ENCODE measurements at places on chromosomes 13 and 19. TPM values are rescaled to one million over a fixed set of nuclear protein-coding genes. Genes with fewer than 3 reads are reported as not detected.

The YJEFN3 gene
- 4.1 TPM for polyA plus RNA-seq

- DNase-seq, result no peak
Measured at GRCh38 chr19:5131506-5132205, 162.7 kb downstream of the KDM4B start.

DNA sequence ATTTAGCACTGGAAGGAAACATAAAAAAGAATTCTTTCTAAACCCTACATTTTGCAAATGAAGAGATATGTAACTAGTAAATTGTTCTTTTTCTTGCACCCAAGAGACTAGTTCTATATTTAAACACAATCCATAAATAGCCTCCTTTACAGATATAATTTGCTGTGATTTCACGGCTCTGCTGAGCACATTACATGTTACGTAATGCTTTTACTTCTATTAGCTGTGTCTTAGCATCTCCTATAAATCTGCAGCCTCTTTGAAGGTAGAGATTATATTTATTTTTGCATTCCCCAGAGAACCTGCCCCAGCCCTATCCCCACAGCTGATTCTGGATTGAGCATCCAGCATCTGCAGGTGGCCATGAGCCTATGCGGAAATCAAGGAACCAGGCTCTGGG lies 32.2 kb downstream of the LACC1 start:
- DNase-seq, result no peak

GRCh38 chr19:43467730-43468129 lies 2.3 kb upstream of the LYPD3 start:
- no peak for DNase-seq

The AMER2 gene
- 0.33 TPM for polyA plus RNA-seq

The GPC6 gene
- polyA plus RNA-seq, result 65.8 TPM

- DNase-seq, result no peak
Measured at GRCh38 chr13:65260946-65261891, 1968.9 kb downstream of the PCDH9 start.

The ZNF614 gene
- polyA plus RNA-seq, result 19.0 TPM

DNA sequence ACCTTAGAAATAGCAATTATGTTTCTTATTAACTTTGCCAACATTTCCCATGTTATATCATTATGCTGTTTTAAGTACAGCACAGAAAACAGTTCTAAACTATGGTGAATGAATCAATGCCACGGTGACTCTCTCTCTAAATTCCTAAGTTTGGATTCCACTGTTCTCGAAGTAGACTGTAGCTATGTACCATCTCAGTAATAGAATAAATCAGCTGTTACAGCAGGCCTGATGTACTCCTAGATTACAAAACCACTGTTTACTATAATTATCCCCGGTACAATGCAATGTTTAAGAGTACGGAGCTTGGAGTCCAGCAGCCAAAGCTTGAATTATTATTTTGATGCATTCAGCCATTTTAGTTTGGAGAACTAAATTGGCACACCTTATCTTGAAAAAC lies 476.3 kb upstream of the SLITRK1 start:
- no peak for DNase-seq

The KCNK6 gene
- 3.3 TPM for polyA plus RNA-seq

- no peak for DNase-seq
Measured at GRCh38 chr13:99757756-99758459, 213.7 kb downstream of the ZIC5 start.

GRCh38 chr13:33323801-33324510 lies 38.4 kb upstream of the STARD13 start:
- no peak for DNase-seq

The FOSB gene
- polyA plus RNA-seq, result 22.1 TPM

DNA sequence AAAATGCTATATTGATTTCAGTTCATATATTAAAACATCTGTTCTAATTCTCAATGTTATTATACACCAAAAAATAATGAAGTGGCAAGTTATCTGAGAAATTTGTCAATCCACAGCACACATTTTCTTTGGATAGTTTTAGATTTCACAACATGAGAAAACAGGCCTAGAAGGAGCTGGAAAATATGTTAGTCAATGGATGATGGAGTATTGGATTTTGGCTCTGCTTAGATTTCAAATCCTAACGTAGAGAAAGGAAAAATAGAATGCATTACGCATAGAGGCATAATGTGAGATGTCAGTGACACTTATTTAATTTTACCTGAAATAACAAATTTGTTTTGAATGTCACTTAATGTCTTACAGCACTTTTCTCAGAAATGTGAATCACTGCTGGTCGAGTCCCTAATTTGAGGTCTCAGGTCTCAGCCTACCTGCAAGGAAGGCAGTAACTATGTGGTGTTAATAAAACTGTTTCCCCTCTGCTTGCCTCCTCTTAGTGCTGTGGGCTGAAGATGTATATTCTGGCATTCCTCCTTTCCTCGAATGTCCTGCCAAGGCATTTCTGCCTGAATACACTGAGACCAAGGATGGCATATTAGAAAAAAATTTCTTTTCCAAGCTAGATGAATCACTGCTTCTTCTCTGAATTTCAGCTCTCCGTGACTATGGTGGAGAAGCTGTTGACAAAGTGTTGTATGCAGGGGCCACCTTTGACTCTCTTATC lies 232.4 kb downstream of the POSTN start:
- DNase-seq, result no peak

The LGALS14 gene
- not detected for polyA plus RNA-seq

GRCh38 chr13:46385946-46386345 lies 1.1 kb downstream of the RUBCNL start:
- DNase-seq, result no peak

- no peak for DNase-seq
Measured at GRCh38 chr13:31107109-31107508, 54.6 kb downstream of the HSPH1 start.

The PRODH2 gene
- 24.1 TPM for polyA plus RNA-seq

DNA sequence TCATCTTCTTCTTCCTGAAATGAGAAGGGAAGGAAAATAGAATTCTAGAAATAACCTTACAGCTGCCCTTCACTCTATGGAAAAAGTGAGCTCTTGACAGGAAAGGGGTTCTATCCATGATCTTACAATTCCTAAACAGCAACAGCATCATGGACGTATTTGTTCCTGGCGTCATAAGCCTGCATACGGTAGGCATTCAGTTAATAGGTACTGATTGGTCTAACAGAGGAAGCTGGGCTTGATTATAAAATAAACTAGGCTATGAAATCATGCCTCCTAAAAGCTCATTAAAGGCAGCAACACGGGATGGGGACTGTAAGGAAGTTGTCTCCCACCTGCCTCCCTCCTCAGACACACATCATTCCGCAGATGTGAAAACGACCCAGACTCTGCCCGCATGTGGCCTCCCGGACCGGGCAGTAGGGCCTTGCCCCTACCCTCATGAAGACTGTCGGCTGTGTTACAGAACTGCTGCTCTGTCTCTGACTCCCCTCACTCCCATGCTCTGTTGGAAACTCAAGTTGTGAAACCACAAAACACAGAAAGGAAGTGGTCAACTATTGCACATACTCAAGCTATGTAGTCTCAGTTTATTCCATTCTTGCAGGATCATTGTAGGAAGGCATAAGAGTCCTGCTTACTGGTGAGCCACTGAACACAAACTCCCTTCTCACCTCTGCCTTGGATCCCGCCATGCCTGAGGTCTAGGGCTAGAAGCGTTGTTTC lies 129.8 kb downstream of the DLEU7 start:
- no peak for DNase-seq

- DNase-seq, result no peak
Measured at GRCh38 chr13:29511980-29512379, 83.5 kb downstream of the SLC7A1 start.

The ASF1B gene
- 19.0 TPM for polyA plus RNA-seq

The XAB2 gene
- polyA plus RNA-seq, result 30.3 TPM

The ZNF224 gene
- 26.2 TPM for polyA plus RNA-seq

The IGFL2 gene
- polyA plus RNA-seq, result not detected

The PLEKHA4 gene
- polyA plus RNA-seq, result 17.6 TPM

GRCh38 chr13:44013758-44014291 lies 134.1 kb downstream of the LACC1 start:
- no peak for DNase-seq

The NLRP11 gene
- polyA plus RNA-seq, result 0.15 TPM

DNA sequence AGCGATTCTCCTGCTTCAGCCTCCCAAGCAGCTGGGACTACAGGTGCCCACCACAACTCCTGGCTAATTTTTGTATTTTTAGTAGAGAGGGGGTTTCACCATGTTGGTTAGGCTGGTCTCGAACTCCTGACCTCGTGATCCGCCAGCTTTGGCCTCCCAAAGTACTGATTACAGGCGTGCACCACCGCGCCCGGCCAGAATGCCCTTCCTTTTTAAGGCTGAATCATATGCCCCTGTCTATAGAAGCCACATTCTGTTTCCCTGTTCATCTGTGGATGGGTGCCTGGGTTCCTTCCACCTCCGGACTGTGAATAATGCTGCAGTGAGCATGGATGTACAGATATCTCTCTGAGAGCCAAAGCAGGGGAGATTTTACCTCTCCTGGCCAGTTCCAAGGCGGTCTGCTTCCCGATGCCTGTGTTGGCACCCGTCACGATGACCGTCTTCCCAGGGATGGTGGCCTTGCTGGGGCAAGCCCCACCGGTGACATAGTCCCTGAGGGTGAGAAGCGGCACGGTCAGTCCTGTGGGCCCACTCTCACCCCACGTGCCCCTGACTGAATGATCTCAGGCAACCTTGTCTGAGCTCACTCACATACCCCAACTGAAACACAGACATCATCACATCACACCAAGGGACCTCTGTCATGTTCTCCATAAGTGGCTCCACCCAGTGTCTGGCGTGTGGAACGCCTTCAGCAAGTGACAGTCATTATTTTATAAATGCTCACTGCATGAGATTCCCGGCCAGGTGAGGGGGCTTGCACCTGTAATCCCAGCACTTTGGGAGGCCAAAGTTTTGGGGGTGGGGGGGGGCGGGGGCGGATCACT lies 4.0 kb downstream of the RDH13 start:
- DNase-seq, result no peak

GRCh38 chr13:70842062-70842644 lies 733.9 kb upstream of the KLHL1 start:
- no peak for DNase-seq

DNA sequence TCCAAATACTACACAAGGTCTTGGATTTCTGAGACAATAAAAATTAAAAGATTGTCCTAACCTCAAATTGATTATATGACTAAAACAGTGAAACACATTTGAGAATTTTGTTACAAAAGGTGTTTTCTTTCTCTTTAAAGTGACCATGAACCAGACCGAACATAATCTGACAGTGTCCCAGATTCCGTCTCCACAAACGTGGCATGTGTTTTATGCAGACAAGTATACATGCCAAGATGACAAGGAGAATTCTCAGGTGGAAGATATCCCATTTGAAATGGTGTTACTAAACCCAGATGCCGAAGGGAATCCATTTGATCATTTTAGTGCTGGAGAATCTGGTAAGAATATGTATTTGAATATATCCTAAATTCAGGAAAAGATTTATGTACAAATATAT lies 10.4 kb downstream of the GPR180 start:
- DNase-seq, result no peak

The LRRC4B gene
- 15.0 TPM for polyA plus RNA-seq

- DNase-seq, result no peak
Measured at GRCh38 chr13:112345826-112346172, 30.4 kb upstream of the SPACA7 start.

- DNase-seq, result no peak
Measured at GRCh38 chr13:31314961-31315360, 115.2 kb downstream of the B3GLCT start.

- no peak for DNase-seq
Measured at GRCh38 chr13:79287939-79288795, 117.9 kb downstream of the RBM26 start.

GRCh38 chr19:47302249-47302648 lies 7.4 kb upstream of the C5AR1 start:
- no peak for DNase-seq

The C1QTNF9 gene
- 0.23 TPM for polyA plus RNA-seq

- DNase-seq, result no peak
Measured at GRCh38 chr13:36366031-36366430, 19.8 kb upstream of the SPART start.

The NLRP9 gene
- 0.07 TPM for polyA plus RNA-seq

DNA sequence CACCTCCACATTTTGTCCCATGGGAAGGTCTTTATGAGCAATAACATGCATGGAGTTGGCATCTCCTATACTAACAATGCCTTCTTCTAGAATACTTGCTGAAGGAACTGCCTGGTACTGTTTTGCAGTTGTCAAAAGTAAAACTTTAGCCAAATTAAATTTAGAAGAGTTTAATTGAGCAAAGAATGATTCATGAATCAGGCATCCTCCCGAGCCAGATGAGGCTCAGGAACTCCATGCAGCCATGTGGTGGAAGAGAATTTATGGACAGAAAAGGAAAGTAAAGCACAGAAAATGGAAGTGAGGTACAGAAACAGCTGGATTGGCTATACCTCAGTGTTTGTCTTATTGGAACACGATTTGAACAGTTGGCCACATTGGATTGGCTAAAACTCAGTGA lies 1081.9 kb downstream of the SLITRK1 start:
- no peak for DNase-seq

The SHISA2 gene
- 63.3 TPM for polyA plus RNA-seq

DNA sequence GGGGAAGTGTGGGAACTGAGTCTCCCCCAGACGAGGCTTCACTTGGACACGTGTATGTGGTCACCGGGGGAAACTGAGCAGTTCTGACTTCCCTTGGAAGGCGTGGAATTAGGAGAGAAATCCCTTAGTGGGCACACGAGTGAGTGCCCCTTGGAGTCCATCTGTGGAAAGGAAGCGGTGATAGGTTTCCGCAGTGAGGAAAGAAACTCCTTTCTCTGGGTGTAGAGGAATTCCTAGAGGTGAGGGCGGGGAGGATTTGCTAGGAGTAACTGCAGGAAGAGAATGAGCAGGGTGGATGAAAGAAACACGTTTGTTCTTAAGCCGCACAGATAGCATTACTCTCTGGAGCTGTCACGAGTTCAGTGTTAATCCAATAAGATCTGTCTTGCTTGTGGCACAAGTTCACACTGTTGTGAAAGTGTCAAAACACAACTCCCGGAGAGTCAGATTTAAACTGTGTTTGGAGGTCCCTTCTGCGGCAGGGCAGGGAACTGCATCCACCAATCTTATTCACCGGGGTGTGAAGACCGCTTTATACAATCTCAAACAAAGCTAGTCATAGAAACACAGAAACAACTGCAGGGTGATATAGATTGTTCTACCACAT lies 1.2 kb downstream of the KL start:
- DNase-seq, result no peak

All from right renal cortex interstitium (tissue), 3 donors.